Activated CD4-positive, alpha-beta T cell treated with anti-CD3 and anti-CD28 coated beads, Interleukin-2, Interleukin-6, amounts not matched to agents 100 ng/mL and 50 ng/mL, durations not matched to agents 16 hours and 8 hours (primary cell): ENCODE measurements at places on chromosomes 7 and 10.
A peak's percentile ranks its signal among the peaks of the same experiment; 100 is the strongest.

DNA sequence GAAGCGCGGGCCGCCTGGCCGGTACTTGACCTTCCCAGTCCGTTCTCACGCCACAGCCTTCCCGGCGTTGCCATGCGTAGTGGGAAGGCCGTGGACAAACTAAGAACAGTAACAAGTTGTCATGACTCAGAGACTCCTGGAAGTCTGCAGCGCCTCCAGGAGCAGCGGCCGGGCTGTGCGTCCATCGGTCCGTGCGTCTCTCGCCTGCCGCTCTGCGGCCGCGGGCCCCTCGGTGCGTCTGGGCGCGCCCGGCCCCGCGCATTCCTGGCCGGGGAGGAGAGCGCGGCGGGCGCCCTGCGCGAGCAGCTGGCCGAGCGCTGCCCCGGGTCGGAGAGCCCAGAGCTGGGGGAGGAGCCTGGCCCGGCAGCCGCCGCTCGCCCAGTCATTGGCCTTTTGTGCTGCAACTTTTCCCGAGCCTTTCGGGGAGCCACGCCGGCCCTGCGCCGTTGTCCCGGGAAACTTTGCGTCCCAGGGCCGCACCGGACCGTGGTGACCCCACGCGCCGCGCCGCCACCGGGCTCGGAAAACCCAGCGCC is 123.7 kb downstream of the TACC2 start:
- DNase-seq, result no peak

GRCh38 chr10:44960482-44961229 is 1.1 kb downstream of the RASSF4 start:
- no peak for DNase-seq

- no peak for DNase-seq
These were observed 100.6 kb upstream of the GLCCI1 start for GRCh38 chr7:7867846-7868571.

DNA sequence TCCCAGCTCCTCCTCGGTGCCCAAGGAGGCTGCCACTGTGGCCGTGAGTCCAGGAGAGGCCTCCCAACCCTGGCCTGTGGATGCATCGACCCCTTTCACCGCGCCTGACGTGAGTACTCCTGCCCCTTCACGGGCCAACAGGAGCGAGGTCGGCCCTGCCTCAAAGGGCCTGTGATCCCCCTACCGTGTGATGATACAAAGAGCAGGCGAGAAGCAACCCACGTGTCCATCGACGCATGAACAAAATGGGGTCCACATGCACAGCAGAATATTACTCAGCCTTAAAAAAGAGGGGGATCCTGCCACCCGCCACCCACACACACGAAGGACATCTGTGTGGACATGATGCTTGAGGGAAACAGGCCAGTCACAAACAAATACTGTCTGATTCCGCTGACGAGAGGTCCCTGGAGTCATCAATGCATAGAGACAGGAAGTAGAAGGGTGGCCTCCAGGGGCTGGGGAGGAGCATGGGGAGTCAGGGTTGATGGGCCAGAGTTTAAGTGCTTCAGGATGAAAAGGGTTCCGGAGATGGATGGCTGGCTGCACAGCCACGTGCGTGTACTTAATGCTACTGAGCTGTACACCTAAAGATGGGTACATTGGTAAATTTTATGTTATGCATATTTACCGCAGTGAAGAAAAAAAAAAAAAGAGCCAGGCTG is 151.9 kb downstream of the PRKAG2 start:
- DNase-seq, result no peak

DNA sequence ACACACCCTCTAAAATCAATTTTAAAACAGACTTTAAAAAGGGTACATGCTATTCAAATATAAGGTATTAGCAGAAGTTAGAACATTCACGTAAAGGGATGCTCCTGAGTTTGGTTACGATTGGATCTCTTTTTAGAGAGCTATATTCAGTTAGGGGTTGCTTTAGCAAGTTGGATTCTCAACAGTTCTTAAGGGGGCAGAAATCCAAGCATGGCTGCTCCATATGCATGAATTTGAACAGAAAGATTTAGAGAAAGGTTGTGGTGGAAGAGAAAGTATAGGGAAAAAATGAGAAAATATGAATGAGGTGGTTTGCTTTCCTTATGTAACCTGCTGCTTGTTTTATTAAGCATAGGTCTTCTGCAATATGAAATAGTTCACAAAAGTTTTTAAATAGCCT is 855.1 kb downstream of the SORCS1 start:
- DNase-seq, result no peak

DNA sequence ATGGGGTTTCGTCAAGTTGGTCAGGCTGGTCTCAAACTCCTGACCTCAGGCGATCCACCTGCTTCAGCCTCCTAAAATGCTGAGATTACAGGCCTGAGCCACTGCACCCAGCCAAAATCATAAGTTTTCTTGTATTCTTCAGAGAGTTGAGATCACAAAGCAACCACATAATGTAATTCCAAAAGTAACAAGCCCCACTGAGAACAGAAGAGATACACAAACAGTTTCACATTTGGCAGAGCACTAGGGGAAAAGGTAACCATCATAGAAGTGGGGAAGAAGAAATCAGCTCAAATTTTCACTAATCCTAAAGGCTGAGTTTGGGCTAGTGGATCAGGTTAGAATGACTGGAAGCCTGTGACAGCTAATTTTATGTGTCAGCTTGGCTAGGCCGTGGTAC is 5.4 kb upstream of the CEP41 start:
- DNase-seq, result peak; percentile 54

DNA sequence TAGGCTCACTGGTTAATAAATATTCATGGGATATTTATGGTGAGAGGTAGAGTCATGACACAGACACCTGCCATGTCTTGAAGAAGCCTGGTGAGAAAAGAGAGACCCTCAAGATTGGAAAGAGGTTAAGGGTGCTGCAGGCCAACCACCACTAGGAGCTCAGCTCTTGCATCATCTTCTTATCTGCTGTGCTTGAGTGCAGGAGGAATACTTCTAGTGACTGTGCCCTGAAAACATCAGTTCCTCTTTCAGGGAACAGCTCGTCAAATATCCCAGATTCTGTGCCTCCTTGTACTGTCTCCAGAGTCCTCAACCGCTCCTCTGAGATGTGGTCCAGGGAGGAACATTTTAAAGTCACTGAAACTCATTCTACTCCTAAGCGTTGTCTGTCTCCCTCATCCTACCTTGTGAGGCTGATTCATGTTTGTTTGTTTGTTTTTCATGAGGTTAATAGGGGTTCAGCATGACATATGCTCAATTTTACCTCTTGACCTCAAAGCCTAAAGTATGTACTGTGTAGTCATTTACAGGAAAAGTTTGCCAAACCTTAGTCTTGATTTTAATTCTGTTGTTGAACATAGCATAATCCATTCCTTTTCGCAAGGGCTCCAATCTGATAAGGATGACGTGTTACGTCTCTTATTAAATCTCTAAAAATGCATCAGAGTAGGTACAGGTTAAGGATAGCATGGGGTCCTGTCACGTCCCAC is 293.1 kb downstream of the C7orf25 start:
- DNase-seq, result no peak
